NB4 (cell line): ENCODE measurements at places on chromosomes 2 and 18.

DNA sequence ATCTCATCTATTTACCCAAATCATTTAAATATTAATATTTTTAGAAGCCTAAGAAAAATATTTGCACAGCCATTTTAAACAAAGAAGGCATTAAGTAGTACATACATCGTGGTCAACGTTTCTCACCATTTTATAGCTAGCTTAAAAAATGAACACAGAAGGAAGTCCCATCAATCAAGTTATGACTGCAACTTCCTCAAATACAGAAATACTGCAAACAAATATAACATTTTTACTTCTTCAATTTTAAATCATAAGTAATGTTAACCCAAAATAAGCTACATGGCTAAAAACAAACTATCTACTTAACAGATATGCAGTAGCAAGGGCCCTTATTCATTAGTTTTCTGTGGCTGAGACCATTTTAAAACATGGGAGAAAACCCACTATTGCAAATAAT, 30.6 kb downstream of the ITSN2 start:
- peak; percentile 73 for DNase-seq

- no peak for DNase-seq
Observed at GRCh38 chr2:19235308-19235707, 123.1 kb downstream of the OSR1 start.

DNA sequence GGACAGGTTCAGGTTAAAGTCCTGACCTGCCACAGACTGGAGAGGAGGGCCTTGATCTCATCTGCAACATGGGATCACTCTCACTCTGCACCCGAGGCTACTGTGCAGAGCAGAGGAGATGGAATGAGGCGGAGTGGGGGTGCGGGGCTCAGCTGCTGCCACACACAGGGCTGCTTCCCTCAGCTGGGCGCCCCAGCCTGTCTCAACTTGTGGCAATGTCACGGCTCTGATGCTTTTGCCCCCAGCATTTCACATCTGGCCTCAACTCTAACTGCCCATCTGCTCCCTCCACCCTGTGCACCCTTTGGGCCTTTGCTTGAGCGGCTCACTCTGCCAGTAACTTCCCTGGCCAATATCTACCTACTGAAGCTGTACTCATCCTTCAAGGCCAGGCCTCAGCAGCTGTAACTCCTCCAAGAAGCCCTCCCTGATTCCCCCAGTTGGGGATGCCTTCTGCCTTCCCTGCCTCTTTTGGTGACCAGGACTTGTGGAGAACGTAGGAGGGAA, 70.3 kb downstream of the POLR1A start:
- DNase-seq = no peak

DNA sequence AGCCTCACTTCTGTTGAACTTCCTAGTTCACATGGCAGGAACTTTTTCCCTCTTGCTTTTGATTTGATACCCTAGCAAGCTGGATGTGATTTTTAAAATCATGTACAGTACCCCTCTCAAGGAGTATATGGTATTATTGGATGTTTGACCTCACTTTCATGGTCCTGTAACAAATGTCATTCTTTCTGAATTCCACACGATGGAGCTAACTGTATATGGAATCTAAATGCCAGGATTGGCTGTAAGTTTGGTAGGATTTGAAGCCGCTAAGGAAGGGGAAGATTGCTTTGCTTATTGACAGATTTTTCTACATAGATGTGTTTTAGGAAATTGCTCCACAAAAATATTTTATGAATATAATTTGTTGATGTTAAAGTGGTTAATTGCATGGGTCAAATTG, 18.3 kb downstream of the MAIP1 start:
- peak; percentile 39 for DNase-seq

DNA sequence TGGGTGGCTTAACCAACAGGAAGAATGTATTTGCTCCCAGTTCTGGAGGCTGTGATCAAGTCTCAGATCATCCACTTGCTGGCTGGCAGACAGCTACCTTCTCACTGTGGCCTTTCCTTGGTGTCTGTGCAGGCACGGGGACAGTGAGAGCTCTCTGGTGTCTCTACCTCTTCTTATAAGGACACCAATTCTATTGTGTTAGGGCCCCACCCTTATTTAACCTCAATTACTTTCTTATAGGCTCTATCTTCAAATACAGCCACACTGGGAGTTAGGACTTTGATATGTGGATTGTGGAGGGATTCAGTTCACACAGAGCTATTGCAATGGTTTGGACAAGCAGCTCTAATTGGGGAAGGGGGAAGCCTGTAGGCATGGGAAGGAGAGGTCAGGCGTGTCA, 25.3 kb upstream of the IL1RN start:
- no peak for DNase-seq

DNA sequence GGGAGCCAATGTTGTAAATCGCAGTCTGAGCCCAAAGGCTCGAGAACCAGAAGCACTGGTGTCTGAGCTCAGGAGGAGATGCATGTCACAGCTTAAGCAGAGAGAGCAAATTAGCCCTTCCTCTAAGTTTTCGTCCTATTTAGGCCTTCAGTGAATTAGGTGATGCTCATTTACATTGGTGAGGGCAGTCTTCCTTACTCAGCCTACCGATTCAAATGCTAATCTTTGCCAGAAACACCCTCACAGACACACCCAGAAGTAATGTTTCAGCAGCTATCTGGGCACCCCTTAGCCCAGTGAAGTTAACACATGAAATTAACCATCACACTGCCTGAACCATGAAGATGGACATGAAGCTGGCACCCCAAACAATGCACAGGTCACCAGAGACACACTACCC, 385.1 kb downstream of the STK39 start:
- no peak for DNase-seq

DNA sequence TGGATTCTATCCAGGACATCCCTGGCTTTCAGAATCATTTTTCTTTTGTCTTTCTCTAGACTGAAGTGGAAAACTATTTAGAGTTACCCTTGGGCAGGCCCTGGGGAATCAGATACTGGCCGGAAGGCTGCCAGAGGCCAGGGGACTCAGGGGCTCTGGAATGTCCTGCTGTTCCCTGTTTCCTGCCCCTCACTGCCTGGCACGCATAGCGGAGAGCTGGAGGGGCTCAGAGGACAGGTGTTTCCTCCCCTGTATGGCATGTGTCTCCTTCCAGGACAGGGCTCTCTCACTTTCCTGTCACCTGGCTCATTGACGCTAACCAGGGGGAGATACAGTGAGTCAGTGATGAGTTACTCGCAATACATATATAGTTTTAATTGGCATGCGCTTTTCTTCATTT, 38.8 kb downstream of the DYSF start:
- no peak for DNase-seq

GRCh38 chr2:7437141-7437540, 519.9 kb downstream of the RNF144A start:
- DNase-seq = no peak

- DNase-seq = no peak
Observed at GRCh38 chr2:161104054-161104553, 56.1 kb upstream of the TANK start.

GRCh38 chr2:129092956-129093355, 774.3 kb upstream of the HS6ST1 start:
- DNase-seq = no peak

DNA sequence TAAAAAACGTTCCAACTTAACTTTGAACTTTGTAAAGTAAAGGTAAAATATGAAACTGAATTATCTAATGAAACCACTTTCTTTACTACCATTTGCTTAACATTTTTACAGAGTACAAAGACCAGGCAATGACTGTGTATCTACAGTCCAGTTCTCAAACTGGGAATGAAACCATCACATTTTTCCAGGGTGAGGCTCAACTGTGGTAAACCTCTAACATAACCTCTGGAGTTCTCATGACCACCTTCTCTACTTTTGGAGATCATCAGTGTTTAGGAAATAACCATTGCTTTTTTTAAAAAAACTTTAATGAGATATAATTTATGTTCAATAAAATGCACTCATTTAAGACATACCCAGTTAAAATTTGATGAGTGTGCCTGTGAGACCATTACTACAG, 223.5 kb downstream of the RNF152 start:
- no peak for DNase-seq

- no peak for DNase-seq
Observed at GRCh38 chr2:3630631-3631030, 27.4 kb upstream of the ALLC start.

GRCh38 chr2:236671896-236672562, 102.4 kb downstream of the ACKR3 start:
- no peak for DNase-seq

DNA sequence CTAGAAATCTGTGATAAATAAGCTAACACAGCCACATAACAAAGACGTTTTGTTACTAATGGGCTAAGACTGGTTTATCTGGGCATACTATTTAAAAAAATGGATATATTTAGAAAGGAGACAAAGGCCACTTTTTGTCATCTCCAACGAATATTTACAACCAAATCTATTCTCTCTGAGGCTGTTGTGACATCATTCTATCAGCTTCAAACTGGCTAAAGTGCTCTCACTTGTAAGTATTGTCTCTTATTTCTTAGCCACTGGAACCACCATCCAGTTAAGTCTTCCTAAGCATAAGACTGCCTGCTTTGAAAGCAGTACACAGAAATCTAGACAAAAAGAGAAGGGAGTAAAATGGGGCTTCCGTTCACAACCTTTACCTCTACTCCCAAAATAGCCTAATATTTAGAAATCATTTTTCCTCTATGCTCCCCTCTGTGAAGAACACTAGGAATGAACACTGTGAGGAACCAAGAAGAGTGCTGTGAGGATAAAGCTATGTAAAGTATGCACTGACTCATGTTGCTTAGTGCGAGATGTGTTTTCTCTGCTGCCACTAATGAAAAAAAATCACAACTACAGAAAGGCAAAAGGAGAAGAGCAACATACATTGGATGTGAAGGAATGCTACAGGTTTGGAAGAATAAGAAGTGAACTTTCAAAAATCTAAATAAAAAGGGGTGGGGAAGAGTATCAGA, 264.1 kb downstream of the EXOC6B start:
- DNase-seq = no peak

GRCh38 chr2:48365476-48365875, 164.5 kb upstream of the STON1 start:
- no peak for DNase-seq

DNA sequence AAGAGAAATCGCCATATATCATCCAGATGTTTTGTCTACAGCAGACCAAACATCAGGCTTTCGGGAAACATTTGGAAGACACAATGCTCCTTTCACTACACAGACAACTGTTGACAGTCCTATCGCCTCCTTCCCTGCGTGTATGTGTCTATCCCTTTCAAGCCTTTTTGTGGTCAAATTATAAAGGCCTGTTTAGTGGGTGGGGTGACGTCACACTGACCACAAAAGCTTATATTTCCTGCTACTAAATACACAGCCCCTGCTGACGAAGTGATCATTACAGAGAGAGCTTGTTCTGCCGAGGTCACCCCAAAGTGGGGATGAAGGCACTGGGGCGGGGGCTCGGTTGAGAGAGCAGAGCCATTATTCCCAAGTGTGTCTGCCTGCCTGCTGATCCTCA, 302.7 kb upstream of the TNP1 start:
- DNase-seq = peak; percentile 79

GRCh38 chr2:129769185-129769991, 210.1 kb upstream of the RAB6C start:
- no peak for DNase-seq

- no peak for DNase-seq
Observed at GRCh38 chr2:2000018-2000723, 255.9 kb upstream of the PXDN start.

- DNase-seq = peak; percentile 69
Observed at GRCh38 chr2:68741805-68742306, 7.2 kb downstream of the ARHGAP25 start.

DNA sequence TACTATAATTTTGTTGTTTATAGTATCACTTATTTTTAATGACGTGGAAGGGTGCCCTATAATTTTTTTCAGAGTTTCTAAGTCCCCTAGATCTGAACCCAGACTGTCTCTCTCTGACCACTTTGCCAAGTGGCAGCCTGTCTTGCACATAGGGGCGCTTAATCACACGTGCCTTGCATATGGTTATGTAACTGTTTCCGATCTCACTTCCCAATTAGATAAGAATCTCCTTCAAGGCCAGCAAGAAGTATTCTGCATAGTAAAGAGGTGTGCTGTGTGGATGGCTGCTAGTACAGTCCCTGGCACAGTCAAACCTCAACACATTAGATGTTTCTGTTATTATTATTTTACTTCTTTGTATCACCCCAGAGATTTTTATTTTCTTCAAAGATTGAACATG, 197.8 kb upstream of the SIX2 start:
- DNase-seq = peak; percentile 94

DNA sequence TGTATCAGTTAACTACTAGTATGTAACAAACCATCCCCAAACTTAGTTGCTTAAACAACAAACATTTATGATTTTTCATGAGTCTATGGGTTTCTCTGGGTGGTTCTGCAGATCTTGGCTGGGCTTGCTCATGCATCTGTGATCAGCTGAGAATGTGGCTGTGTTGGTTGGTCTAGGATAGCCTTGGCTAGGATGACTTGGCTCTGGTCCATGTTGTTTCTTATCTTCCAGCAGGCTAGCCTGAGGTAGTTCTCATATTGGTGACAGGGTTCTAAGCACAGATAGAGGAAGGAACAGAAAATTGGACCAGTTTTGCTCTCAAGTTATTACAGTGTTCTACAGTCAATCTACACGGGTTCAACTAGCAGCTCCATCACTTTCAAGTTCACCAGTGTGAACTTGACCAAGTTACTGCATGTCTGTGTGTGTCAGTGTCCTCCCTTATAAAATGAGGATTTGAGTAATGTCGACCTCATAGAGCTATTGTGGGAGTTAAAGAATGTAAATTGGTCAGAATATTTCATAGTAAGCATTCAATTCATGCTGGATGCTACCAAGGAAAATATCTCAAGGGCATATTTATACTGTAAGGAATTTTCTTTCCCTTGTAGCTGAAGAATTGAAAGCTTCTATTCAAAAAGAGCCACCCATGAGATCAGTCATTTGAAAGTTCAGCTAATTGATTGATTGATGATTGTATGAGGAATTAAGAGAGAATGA, 65.3 kb downstream of the MYO3B start:
- DNase-seq = no peak

DNA sequence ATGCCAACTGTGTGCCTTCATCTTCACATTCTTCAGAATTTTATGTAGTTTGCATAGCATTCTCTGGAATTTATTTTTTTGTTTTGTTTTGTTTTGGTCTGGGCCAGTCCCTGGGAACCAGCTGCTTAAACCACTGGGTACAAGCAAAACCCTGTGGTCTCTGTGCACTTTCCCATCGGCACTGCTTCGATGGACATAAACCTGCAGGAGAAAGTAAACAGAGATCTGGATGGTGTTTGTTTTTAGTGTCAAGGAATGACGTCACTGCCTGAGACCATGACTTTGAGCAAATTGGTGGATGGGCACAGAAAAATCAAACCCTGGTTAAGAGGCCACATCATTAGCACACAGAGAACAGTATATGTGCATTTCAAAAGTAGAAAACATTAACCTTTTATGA, 64.7 kb upstream of the RASGRP3 start:
- DNase-seq = no peak

DNA sequence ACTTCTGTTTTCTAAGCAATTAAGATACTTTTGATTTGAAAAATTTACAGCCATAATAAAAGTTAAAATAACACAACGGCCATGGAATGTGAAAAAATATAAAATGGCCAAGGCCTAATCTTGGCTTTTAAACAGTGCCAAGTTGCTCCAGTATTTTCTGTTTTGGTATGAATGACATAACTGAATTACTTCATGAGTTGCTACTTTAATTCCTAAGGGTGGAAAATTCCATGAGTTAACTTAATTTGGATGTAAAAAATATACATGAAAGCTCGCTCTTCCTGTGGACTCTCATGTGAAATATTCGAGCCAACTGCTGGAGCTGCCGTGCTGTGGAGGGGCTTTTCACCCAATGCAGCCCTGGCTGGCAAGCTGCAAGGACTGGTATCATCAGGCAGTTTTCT, 286.0 kb upstream of the CCDC68 start:
- no peak for DNase-seq

GRCh38 chr2:241678784-241679540, 7.7 kb downstream of the DTYMK start:
- no peak for DNase-seq
